ENCODE measurements at places on chromosomes 11 and 22.

DNA sequence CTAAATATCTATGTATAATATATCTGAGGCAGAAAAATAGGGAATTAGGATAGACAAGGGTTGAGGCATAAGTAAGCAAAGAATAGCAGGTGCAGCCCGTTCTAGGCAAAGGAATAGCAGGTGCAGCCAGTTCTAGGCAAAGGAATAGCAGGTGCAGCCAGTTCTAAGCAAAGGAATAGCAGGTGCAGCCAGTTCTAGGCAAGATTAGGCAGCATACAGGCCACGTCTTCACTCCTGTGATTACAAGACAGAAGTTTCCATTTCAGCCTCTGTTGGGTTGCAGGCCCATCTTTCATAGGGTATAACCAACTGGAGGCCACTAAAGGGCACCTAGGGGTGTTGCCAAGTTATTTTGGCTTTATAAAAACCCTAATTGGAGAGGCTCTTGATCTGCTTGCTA is 28.8 kb upstream of the CHORDC1 start:
- no peak for DNase-seq

- no peak for DNase-seq
These were observed 20.1 kb upstream of the ST3GAL4 start for GRCh38 chr11:126335463-126335760.

DNA sequence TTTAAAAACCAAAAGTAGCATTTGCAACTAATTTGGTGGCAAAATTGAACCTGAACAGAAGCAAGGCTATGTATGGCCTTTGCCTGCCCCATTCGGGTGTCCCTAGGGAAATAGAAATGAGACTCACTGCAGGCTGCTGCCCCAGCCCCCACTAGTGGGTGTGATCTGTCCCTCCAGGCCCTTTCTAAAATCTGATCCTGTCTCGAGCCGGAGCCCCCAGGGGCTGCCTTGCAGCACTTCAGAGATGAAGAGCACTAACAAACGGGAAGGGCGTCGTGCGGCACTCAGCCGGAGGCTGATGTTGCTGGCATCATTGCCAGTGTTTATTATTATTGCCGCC is 43.2 kb downstream of the CD82 start:
- no peak for DNase-seq

DNA sequence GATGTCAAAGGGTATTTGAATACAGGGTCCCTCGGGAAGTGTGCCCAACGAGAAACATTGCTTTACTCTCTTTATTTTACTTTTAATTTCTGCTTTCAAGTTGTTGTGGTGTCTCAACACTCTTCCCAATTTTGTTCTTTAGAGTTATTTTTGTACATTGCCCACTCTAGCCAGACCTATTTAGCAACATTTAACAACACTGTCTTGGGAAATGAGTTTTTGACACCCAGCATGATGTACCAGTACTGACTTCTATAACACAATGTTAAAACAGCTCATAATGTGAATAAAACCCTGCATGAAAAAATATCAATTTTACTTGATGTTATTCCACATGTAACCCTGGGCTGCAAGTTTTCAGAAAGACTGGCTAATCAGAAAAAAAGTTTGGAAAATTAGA is 350.2 kb upstream of the PITPNB start:
- no peak for DNase-seq

GRCh38 chr11:114145166-114145775 is 85.8 kb downstream of the ZBTB16 start:
- no peak for DNase-seq

GRCh38 chr11:30377347-30377746 is 54.4 kb downstream of the ARL14EP start:
- DNase-seq: no peak

DNA sequence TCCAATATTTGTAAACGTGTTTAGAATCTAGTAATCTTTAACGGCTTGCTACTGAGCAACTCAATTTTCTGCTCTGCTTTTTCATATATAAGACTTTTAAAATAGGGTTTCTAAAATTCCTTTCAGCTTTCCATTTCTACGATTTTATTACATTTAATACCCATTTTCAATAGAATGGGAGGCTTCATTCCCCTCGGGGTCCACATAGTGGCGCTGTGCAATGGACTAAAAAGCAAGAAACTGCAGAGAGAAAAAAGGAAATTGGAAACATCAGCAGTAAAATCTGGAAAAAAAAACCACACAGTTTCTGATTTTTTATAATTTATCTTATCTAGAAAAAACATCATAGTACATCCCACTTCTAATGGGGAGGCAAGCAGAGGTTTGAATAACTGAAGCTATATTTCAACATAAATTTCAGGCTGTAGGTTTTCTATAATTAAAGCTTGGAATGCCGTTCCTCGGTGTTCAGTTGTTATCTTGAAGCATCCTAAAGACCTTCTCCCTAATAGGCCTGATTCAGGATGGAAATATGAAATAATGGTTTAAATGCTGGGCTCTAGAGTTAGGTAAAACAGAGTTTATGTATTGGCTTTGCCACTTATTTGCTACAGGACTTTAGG is 18.7 kb upstream of the JHY start:
- DNase-seq: peak; percentile 21

- DNase-seq: no peak
These were observed 34.7 kb downstream of the ALG9 start for GRCh38 chr11:111836721-111837120.

DNA sequence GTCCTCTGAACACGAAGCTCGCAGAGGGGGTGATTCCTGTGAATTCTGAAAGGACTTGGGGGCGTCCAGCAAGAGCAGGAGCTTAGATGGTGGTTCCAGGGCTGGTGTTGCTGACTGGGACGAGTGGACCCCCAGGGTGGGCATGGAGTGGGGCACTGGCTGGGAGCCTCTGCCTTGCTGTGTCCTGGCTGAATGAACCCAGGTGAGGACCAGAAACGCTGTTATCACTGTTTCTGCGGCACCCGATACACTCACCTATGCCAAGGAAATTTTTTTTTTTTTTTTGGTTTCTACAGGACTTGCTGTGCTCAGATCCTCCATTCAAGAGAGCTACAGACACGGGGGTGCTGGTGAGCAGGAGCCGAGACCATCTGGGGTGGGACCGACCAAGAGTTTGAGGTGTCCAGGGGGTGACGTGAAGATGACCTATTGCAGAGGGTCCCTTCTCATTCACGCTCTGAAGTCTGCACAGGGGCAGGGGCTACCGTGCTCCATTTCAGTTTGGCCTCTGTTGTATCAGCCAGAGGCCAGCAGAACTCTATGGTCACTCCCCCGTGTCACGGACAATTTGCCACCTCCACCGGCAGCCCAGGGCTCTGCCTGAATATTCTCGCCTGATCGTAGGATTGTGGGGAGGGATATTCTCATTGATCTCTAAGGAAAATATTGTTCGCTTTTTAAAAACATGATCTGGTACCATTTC is 3.6 kb downstream of the SMIM38 start:
- no peak for DNase-seq

DNA sequence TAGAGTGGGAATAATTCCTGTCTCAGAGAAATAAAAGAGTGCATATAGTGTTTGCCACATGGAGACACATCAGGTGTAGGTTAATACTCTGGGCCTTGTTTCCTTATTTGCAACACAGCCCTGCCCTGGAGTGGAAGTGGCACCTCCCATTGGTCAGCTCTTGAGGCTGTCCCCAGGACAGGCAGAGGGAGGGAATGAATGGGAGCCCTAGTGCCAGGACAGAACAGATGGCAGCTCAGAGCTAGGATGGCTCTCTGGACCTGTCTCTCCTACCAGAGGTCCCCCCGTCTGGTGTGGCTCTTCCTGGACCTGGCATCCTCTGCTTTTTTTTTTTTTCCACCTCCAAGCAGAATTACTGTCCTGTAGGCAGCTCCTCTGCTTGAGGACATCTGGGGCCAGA is 35.6 kb downstream of the LIMK2 start:
- DNase-seq: no peak

DNA sequence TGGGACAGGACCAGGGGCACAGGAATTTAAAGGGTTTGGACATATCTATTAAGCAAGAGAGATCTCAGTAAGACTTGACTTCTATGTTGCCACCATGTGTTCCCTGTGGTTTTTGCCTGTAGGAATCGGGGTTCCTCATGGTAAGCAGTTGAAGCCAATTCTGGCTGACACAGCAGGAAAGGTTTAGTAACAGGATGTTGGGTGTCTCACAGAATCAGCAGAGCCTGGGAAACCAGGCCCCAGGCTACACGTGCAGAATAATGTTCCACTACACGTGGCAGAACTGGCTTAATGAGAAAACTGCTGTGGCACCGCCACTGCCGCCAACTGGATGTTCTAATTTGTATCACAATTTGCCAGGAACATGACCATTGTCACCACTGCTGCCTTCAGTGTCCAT is 264.6 kb upstream of the PLET1 start:
- DNase-seq: no peak

DNA sequence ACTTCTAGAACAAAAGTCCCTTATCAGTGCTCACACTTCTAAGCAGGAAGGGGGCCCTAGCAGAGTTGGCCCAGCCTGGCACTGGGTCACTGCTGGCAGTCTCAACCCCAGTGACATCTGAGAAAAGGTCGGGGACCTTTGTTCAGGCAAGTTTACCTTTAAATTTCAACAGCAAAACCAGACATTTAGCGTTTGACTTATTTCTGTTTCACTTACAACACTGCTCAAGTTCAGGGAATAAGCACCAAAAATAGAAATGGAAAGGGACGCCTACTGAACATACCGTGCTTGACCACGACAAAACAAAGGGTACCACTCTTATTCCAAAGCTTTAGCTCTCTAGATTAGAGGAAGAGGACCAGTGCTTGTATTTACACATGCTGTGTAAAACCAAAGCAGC is 26.2 kb downstream of the PITPNB start:
- DNase-seq: no peak

DNA sequence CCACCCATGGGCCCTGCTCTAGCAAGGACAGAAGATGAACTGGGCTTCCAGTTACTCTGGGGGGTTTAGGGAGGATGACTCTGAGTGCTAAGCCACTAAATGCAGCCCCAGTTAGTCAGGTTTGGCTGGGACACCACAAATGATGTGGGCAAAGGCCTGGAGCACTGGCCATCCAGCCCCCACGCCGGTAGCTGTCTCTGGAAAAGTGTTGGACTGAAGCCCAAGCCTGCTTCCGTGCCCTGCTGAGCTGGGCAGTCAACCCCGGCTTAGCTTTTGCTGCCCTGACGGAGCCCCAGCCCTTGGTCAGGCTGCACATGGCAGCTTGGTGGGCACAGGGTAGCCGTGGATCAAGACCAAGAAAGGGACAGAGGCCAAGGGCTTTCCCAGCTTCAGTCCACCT is 5.7 kb upstream of the GSTP1 start:
- no peak for DNase-seq

DNA sequence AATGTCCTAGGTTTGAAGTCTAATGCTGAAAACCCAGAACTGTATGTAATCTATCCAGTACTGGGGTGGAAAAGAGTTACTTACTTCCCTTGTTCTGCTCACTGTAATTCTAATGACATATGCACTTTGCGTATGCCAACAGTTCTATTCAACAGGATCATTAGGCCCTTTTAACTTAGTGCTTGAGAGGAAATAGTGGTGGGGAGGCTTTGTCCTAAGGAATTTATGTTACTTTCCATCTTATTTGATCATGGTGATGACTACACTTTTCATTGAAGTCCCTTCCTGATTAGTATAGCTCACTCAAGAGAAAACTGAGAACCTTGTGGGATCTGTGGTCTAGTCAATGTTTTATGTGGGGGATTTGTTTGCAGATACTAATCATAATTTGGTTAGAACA is 348.2 kb downstream of the GUCY1A2 start:
- DNase-seq: no peak

GRCh38 chr22:49163258-49163959 is 664.3 kb downstream of the BRD1 start:
- no peak for DNase-seq

DNA sequence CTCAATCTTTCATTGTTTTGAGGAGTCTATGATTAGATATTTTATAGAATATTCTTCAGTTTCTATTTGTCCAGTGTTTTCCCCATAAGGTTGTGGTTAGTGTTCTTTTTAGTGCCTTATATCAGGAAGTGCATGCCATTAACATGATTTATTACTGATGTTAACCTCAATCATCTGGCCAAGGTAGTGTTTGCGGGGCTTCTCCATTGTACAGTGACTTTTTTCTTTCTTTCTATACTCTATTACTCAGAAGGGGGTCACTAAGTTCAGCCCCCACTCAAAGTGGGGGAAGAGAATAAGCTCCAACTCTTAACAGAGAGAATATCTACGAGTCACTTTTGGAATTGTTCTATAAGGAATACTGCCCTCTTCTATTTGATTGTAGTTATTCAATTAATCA is 415.8 kb downstream of the DYNC2H1 start:
- no peak for DNase-seq

GRCh38 chr11:71340086-71340606 is 87.8 kb upstream of the SHANK2 start:
- no peak for DNase-seq

DNA sequence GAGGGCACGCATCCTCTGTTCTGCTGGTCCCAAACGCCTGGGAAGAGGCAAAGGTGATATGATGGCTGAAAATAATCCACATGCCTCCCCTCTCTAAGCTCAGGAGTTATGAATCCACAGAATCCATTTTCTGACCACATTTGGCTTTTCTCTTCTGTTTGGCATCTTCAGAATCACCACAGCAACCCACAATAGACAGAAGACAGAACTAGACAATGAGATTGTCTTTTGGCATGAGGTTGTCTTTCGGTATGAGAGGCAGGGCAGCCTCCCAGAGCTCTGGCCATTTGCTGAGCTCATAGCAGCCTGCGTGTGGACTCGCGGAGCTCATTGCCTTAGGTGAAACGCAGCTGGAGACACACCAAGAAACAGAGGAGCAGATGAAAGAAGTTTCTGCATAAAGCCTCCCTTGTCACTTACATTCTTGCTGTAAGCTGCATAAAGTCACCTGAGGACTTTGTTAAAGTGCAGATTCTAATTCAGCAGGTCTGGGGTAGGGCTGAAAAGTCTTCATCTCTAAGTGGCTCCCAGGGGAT is 868.0 kb downstream of the NTM start:
- no peak for DNase-seq

- DNase-seq: no peak
These were observed 496.4 kb upstream of the LRRC4C start for GRCh38 chr11:41955635-41956400.

DNA sequence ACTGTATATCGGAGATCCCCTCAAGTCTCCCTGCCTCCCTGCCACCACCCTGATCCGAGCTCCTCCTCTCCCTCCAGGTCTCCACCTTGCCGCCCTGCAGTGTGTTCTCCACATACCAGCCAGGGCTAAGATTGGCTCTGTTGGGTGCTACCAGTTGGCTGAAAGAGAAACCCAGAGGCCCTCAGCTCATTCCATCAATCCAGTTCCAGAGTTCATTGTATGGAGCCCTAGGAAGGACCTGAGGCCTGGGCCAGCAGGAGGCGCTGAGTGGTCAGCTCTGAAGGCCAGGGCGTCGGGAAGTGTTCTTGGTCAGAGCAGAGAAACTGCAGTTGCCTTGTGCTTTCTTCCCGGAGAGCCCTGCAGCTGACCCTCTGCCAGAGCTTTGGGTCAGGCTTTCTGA is 2.2 kb upstream of the TOP3B start:
- DNase-seq: no peak

All from esophagus muscularis mucosa (tissue), 4 donors.